ENCODE measurements at places on chromosomes 2 and 18.

- no peak for DNase-seq
Measured at GRCh38 chr2:96963316-96963715, 23.1 kb downstream of the FAM178B start.

GRCh38 chr2:121186261-121186660 is 98.7 kb downstream of the TFCP2L1 start:
- DNase-seq, result no peak

- DNase-seq, result no peak
Measured at GRCh38 chr2:20744366-20745335, 77.7 kb downstream of the GDF7 start.

DNA sequence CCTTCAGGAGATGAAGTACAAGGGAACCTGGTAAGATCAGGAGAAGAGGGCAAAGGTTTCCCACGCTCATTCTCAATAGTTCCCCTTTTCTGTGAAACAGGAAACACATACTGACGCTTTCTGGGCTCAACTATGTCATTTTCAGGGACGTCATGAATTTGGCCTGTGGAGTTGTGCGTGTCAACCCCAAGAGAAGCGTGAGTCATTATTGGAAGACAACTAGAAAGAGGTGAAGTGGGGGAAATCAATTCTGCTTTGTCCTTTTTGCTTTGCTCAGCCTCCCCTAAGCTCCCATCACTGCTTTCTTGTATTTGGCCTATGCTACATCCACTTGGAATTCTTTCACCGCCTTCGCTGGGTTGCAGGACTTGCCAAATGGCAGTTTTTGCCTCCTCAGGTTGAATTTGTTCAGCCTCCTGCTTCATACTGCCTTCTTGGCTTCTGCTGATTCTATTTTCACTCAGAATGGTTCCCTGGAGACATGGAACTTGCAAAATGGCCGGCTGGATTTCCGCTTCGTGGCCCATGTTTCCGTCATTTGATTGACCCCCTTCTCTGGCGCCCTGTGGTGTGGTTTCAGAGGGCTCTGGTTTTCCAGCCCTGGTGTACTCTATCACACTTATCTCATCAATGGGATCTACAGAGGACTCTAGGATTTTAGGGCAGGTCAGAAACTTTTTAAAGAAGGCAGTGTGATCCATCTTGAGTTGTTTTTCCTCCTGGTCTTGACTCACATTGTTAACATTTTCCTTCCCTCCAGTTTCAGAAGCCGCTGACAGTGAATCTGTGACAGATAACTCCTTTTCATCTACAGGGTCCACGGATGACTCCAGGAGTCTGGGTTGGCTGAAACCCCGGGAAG is 93.3 kb downstream of the ALPK2 start:
- DNase-seq, result no peak

GRCh38 chr18:26089293-26090129 is 902 bp downstream of the SS18 start:
- no peak for DNase-seq

Data from stromal cell of bone marrow (primary cell).